ENCODE measurements at places on chromosomes 4 and X. TPM values are rescaled to one million over a fixed set of nuclear protein-coding genes. Genes with fewer than 3 reads are reported as not detected.

Gene NPY2R
- not detected for total RNA-seq

Gene TEX13D
- total RNA-seq: not detected

Gene RBM46
- not detected for total RNA-seq

Gene RHOXF2
- total RNA-seq: not detected

DNA sequence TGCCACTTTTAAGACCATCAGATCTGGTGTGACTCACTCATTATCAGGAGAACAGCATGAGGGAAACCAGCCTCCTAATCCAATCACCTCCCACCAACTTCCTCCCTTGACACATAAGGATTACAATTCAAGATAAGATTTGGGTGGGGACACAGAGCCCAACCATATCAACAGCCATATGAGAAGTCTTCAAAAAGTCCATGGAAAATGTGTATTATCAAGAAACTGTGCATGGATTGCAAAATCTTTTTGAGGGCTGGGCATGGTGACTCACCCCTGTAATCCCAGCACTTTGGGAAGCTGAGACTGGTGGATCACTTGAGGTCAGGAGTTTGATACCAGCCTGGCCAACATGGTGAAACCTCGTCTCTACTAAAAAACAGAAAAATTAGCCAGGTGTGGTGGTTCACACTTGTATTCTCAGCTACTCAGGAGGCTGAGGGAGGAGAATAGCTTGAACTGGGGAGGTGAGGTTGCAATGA lies 17.8 kb upstream of the RPL39 start:
- no peaks in the 10 kb centered on the region for H3K36me3 ChIP-seq
- no peak overlapping the region for H3K4me3 ChIP-seq
- no peak overlapping the region for H3K27ac ChIP-seq
- no peak for DNase-seq
- H3K4me1 ChIP-seq: no peaks in the 10 kb centered on the region

- DNase-seq: no peak
- H3K36me3 ChIP-seq: no peaks in the 10 kb centered on the region
- peak overlapping the region; percentile 17 for H3K27ac ChIP-seq
- peaks cover 15% of the 10 kb centered on the region for H3K4me1 ChIP-seq
- H3K27me3 ChIP-seq: no peaks in the 10 kb centered on the region
Observed at GRCh38 chrX:13659063-13659462, 6.1 kb downstream of the TCEANC start.

DNA sequence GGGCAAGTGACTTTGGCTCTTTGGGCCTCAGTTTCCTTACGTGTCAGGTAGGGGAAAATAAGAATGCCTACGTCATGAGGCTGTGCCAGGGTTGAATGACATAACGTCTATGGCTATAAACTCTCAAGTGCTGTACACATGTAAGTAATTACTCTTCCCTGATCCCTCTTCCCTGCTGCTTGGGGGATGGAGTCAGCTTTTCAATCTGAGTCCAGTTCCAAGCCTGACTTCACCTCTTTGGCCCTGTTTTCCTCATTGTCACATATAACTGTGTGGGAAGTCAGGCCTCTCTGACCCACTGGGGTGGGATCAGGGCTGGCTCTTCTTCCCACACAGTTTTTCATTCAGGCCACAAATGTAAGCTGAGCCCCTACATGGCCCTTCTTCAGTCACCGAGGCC lies 11.4 kb upstream of the CITED1 start:
- no peak overlapping the region for H3K4me3 ChIP-seq
- H3K4me1 ChIP-seq: no peaks in the 10 kb centered on the region
- no peak for DNase-seq
- H3K36me3 ChIP-seq: no peaks in the 10 kb centered on the region
